Activated CD4-positive, alpha-beta memory T cell treated with anti-CD3 and anti-CD28 coated beads for 36 hours (primary cell): ENCODE measurements at places on chromosomes 2 and 18.

DNA sequence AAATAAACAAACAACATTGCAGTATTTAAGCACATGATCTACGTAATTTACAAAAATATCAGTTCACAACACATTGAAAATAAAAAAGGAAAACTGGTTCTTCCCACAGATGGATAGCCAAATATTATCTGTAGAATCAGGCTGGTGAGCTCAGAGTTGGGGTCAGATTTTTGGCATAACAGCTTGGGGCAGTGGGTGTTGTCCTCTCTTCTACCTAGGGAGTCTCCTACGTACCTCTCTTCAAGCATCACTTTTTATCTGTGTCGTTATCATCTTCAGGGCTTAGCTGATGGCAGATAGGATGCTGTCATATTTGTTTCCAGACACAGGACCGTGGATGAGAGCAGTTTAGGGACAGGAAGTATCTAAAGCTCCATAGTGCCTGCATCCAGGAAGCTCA is 46.2 kb downstream of the EMILIN2 start:
- DNase-seq: no peak

DNA sequence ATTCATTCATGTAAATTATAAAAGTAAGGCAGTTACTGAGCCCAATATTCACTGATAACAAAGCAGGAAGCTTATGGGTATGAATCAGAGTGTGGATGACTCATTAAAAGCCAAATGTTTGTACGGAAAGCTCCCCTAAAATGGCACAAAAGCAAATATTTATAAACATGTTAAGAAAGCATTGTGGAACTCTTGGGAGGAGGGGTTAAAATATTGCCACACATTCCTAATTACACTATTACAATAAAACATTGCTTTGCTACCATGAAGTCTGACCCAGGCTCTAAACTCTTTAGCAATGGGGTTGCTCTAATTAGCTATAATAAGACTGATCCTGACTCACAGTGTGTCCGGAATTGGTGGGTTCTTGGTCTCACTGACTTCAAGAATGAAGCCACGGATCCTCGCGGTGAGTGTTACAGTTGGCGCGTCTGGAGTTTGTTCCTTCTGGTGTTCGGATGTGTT is 110.9 kb downstream of the NAB1 start:
- no peak for DNase-seq

DNA sequence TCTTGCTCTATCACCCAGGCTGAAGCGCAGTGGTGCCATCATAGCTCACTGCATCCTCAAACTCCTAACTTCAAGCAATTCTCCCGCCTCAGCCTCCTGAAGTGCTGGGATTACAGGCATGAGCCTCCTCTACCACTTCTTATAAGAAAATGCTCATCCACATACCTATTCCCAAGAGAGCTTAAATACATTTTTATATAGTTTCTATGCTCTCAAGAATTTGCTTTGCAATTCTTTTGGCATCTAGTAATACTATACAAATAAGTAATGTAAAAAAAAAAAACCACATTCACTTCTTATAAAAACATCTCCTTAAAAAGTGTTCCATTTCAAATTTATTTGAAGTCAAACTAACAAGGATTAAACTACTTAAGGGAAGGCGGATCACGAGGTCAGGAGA is 197.3 kb downstream of the DNAH7 start:
- no peak for DNase-seq

- no peak for DNase-seq
Measured at GRCh38 chr2:69083235-69083748, 70.3 kb downstream of the ANTXR1 start.
